ENCODE measurements at places on chromosomes 3 and 15.

- ATAC-seq, result peak; percentile 90
These were observed 154.4 kb downstream of the TUSC7 start for GRCh38 chr3:116863822-116864589.

DNA sequence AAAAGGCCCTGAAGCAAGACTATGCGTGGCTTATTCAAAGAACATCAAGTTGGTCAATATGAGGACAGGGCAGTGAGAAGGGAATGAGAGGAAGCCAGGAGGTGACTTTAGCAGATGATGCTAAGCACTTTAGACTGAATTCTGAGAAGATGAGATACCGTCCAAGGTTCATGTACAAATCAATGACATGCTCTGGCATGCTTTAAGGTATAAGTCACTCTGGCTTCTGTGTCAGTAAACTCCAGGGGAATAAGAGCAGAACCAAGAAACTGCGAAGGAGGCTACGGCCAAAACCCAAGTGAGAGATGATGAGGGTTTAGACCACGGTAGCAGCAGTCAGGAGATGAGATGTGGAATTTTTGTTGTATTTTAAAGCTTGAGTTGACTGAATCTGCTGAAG, 8.9 kb upstream of the CCDC50 start:
- ATAC-seq, result no peak

GRCh38 chr3:62749657-62750056, 125.6 kb downstream of the CADPS start:
- ATAC-seq, result no peak

DNA sequence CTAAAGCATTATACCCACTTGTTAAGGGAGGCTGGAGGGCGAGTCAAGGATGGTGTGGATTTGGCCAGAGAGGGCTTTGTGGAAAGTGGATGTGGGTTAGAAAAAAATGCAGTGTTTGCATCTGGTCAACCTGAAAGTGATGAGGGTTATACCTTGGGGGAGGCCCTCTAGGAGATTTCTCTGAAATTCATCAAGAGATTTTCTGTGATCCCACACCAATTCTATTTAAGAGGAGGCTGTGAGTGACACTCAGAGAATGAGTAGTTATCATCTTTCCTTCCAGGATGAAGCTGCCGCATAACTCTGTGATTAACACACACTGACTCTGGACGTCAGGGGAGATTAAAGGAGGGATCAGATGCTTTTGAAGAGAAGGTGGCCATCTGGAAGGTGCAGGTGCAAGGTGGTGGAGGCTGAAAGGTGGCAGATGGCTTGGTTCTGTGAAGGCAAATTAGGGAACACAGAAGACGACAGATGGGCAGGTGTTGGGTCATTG, 54.8 kb downstream of the ANAPC13 start:
- ATAC-seq, result no peak

DNA sequence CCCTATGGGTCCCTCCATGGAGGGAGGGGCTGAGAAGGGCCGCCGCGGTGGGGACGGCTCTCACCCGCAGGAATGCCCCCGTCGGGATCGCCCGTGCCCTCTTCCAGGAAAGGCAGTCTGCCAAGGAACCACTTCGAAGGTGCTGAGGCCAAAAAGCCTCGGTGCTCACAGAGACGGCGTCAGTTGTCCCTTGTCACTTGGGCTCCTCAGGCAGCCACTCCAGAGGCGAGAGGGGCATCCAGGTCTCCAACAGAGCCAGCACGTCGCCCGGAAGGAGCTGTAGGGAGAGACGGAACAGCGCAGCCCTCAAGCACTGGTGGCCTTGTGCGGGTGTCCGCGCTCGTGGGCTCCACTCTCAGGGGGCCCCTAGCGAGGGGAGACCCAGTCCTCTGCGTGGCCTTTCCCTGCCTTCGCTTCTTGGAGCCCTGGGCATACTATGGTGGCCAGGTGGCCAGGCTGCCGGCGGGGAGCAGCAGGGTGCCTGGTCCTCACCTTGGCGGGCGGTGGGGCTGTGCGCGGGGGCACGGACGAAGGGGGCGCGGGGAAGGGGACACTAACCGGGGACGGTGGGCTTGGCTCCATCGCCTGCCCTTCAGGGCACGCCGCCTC, 994 bp downstream of the MESP1 start:
- ATAC-seq, result no peak

Measured in SK-N-SH treated with all-trans-retinoic acid at 6 μM for 48 hours (cell line).